Effector CD4-positive, alpha-beta T cell (primary cell): ENCODE measurements at places on chromosomes 2 and 18.

- no peak for DNase-seq
Observed at GRCh38 chr2:96181529-96181928, 27.1 kb downstream of the STARD7 start.

DNA sequence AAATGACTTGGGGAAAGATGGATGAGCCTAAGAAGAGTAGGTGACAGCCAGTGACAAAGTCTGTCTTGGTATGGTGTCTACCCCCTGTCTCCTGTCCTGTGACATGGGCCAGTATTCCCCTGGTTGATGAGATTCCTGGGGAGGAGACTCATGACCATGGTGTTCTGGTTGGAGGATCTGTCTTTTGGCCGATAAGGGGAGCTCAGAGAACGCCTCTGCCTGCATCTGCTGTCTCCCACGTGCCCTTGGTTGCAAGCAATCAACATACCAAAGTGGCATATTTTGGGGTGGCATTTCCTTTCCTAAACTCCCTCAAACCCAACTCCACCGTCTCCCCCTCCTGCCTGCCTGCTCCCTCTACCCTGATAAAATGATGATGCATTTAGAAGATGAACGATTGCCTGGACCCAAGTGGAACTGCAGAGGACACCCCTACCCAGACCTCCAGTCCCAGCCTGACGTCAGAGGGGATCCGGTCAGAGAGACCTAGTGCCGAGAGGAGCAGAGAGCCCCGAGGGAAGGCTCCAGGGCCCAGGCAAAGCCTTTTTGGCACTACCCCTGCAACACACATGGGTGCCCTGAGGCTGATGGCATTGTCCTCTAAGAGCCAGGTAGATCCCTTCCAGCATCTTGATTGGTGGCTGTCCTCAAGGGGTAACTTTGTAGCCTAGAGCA is 124.2 kb upstream of the MSH6 start:
- DNase-seq: no peak

GRCh38 chr18:59743566-59743965 is 46.3 kb upstream of the CCBE1 start:
- DNase-seq: no peak

- DNase-seq: no peak
Observed at GRCh38 chr2:153268941-153269461, 209.6 kb downstream of the RPRM start.
